Naive thymus-derived CD8-positive, alpha-beta T cell (primary cell): ENCODE measurements at places on chromosomes 1 and 21.

GRCh38 chr1:186289943-186290545, 85.0 kb downstream of the TPR start:
- DNase-seq: no peak

- DNase-seq: no peak
These were observed 39.1 kb upstream of the WASF2 start for GRCh38 chr1:27528818-27529703.

GRCh38 chr1:219277304-219278105, 103.8 kb downstream of the LYPLAL1 start:
- no peak for DNase-seq

DNA sequence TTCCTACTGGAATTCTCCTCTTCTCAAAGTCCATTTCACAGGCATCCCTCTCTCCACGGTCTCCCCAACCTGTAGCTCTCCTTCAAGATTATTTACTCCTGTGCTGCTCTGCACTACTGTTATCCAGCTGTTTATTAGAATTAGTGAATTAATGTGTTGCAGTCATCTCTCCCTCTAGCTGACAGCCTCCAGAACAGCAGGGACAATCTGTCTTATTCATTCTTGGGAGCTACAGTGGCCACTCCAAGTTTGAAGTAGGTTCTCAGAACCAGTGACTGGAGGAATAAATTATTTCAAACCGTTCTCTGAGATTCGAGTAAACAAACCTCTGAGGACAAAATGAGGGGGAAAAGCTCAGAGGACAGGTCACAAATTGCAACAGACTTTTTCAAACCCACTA, 330.9 kb downstream of the RRAGC start:
- DNase-seq: no peak

- DNase-seq: no peak
These were observed 1.5 kb downstream of the CEPT1 start for GRCh38 chr1:111141245-111142220.

GRCh38 chr1:40858856-40859416, 3.2 kb downstream of the CITED4 start:
- no peak for DNase-seq

DNA sequence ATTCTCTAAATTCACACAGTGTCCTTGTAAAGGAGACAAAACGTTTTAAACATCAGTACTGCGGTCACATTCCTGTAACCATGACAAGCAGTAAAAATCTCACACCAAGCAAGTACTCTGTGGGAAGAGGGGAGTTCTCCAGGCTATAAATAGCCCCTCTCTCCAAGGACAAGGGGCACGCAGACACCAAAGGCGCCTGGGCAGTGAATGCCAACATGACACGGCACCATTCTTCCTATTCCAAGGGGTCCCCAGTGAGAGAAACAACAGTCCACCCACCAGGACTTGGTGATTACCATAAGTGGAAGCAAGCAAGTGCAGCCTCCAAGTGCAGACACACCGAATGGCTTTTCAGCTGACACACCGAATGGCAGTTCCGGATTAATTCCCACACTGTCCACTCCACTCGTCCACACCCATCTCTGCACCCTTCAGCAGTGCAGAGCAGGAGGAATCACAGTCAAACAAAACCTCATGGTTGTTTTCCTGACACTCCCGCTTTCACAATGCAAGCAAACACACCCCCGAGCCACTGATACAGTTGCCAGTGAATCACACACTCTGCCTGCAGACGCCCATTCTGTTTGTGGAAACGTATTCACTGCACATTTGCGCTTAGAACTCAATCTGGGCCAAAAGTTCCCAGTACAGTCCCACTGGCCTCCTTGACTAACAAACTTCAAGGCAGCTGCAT, 1.8 kb downstream of the PTTG1IP start:
- no peak for DNase-seq

- no peak for DNase-seq
These were observed 12.3 kb downstream of the OLFML3 start for GRCh38 chr1:113991467-113991997.

- peak; percentile 58 for DNase-seq
These were observed 51.1 kb upstream of the CTTNBP2NL start for GRCh38 chr1:112344754-112345423.

DNA sequence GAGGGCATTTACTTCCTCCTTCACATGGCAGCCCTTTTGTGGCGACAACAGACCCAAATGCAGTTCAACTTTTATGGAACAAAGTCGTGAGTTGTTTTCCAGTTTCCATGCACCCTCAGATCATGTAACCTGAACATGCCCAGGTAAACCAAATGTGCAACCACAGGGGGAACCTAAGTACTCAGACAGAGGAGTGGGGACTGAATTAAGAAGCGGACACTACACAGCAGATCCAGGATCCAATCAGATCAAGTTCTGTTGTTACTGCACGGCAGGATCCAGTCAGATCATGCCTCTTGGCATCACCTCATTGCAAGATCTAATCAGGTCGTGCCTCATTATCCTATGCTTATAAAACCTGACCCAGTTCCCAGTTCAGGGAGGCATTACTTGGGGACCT, 115.7 kb downstream of the MATN1 start:
- no peak for DNase-seq

DNA sequence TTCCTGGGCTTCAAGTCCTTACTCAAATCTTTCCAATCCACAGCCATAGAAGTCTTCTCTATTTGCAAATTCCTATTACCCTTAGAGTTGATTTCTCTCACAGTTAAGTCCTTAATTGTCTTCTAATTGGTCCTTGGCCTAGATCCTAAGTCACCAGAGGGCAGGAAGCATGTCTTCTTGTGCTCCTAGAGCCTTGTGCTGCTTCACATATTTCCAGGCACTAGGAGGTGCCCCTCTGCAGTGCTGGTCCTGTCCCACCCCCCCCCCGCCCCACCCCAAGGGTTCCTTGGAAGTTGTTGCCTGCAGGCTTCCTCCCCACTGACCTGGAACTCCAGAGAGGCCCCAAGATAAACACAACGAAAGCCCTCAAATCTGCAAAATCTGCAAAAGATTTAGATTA, 28.1 kb upstream of the TARBP1 start:
- no peak for DNase-seq

DNA sequence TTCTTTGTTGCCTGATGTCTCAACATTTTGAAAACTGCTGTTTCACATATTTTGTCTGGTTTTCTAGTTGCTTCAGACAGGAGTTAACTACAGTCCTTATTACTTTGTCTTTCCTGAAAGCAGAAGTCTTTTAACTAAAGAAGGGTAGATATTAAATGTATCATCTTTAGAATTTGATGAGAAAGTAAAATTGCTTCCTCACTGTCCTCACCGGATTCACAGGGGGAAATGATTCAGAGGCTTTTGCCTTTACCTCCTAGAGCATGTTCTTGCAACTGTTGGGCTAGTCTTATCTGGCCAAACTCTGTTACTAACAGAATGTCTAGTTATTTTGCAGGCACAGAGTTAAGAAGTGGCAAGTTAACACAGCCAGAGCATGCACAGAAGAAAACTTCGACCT, 107.2 kb upstream of the VAV3 start:
- DNase-seq: no peak

DNA sequence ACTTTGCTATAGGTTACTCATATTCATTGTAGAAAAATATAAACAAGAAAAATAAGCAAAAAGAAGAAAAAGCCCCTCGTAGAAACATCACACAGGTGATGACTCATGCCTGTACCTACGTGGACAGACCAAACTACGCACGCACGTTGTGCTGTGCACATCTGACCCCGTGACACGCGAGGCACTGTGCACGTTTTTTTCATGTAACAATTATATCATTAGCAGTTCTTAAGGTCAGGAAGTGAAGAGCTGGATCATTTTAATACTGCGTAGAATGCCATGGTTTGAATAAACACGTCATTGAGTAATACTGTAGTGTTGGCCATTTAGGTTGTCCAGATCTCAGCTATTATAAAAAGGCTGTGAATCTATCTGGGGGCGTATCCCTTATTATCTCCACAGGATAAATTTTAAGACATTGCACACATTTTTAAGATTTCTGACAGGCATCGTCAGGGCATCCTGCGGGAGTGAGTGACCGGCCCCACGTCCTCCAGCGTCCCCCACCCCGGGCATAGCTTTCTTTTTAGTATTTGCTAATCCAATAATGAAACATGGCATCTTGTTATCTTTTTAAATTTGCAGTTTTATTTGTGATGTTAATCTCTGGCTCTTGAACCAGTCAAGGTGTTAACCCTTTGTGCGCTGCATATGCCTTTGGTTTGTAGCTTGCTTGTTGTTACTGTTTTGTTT, 23.4 kb upstream of the ADARB1 start:
- no peak for DNase-seq

DNA sequence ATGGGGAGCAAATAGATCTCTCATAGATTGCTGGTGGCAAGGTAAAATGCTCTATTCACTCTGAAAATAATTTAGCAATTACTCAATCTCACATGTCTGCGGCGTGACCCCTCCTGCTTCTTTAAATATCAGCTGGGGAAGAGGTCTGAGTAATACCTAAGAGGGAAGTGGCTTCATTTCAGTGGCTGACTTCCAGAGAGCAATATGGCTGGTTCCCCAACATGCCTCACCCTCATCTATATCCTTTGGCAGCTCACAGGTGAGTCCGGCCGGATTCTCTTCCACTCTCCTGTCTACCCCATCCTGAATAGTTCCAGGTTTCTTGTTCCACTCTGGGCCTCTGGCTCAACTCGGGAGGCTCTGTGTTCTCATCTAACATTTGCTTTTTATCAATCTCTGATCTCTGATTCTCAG, at the start of gene SLAMF7:
Gene SLAMF7 (plus strand): TSS at position 150 of the 414 bp plus-strand sequence. CDS start 55 bp downstream, at position 205.
- DNase-seq: no peak

- DNase-seq: no peak
These were observed 178.1 kb downstream of the SLC45A1 start for GRCh38 chr1:8495928-8496401.

DNA sequence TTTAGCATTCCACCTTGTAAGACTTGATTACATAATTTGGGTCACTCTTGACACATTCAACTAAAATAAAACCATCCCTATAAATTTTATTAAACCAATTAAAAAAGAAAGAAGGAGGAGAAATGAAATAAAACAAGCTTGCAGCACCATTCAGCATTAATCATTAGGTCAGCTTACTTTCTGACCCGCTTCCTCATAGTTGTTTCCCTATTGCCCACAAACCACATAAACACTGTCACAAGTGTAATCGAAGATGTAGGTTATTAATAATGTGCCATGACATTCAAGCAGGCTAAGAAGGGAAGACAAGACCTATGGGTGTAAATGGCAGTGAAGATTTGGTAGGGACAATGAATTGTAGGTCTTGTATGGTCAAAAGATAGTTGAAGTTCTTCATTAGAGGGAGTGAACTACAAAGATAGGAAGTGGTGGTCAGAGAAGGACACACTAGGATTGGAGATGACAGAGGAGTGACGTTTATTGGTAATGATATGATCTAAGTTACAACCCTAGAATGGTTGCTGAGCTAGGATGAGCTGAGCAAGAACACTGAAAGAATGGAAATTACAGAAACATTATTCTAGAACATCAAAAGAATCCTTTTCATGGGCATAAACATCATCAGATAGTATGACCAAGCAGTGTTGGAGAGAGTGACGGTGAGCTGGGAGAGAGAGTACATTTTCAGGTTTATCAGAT, 231.5 kb downstream of the KCNT2 start:
- DNase-seq: no peak

DNA sequence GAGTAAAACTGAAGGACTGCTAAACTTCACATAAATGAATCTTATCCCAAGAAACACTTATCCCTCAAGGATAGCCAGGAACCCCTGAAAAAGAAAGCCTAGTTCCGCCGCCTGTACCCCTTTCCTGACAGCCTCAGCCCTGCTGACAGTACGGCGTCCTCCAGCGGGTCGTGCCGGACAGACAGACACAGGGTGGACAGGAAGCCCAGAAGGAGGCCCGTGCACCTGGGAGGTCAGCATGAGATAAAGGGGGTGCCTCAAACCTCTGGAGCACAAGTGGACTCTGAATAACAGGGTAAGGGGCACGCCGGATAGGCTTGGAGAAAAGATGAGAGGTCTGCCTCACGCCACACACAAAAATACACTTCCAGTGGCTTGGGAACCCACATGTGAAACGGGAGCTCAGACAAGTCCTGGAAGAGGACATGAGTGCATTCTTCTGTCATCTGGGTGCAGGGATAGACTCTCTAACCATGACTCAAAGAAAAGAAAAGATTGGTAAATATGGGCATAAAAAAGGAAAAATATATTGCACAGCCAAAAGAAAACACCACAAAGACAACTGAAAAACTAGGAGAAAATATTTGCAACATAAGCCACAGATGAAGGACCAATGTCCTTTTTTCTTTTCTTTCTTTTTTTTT, 17.3 kb upstream of the ADARB1 start:
- DNase-seq: no peak

DNA sequence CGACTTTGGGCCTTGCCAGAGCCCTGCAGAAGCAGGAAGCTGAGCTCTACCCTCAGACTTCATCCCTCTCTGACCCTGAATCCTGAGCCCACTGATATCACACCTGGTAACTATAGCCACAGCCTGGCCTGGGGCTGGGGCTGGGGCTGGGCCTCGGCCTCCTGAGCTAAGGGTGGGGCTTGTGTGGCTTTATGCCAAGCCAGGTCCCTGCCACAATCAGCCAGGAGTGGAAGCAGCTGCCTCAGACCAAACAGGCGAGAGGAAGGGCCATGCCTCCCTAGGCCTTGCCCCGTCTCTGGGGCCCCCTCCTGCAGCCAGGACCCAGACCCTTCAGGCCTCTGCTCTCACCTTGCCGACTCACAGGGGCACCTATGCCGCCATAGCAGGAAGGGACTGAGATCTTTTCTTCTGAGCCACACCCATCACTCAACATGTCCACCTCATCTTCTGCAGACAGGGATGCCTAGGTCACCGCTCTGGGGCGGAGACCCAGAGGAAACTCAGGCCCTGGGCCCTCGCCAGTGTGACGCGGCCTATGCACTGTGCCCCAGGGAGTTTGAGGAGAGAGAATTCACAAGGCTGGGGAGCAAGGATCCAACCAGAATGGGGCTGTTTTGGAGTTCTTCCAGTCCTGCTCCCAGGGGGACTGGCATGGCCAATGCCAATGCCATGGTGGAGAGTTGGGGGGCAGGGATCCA, 5.7 kb downstream of the UBXN11 start:
- no peak for DNase-seq

GRCh38 chr1:170354690-170355089, 177.3 kb upstream of the GORAB start:
- no peak for DNase-seq

DNA sequence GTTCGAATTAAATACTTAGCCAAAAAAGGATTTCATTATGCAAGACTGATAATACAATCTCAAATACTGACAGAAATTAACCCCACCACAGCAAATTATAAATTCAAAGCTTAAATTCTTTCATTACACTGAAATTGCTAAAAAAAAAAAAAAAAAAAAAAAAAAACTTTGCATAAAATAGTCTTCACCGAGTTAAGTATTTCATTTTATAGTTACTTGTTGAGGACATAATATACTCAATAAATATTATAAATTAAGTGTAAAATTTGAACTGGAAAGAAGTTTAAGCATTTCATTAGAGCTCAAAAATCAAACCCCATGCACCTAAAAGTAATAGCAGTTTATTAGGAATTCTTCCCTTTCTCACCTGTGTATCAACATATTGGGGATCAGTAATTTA, 1.9 kb upstream of the PSMG1 start:
- DNase-seq: no peak

DNA sequence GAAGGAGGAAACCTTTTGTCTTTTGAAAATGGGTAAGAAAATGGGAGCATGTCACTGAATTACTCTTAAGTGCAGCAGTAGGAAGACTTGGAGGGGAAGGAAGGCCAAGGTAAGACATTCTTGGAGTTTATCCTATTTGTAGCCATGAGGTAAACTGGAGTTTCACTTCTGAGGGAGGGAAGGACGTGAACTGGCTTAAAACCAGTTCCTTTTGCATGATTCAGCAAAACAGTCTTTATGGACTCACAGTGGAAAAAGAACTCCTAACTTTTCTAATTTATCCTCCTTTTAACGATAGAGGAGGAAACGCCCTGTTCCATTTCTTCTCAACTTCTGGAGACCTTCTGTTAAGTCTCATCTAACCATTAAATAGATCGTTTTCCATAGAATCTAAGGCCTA, 2.5 kb downstream of the PRDX6 start:
- DNase-seq: no peak
